ENCODE measurements at places on chromosomes 4 and X. TPM values are rescaled to one million over a fixed set of nuclear protein-coding genes. Genes with fewer than 3 reads are reported as not detected.

- no peak for DNase-seq
Observed at GRCh38 chr4:74598611-74599325, 153.8 kb downstream of the AREG start.

- no peak for DNase-seq
Observed at GRCh38 chrX:2425286-2426071, 75.3 kb downstream of the DHRSX start.

DNA sequence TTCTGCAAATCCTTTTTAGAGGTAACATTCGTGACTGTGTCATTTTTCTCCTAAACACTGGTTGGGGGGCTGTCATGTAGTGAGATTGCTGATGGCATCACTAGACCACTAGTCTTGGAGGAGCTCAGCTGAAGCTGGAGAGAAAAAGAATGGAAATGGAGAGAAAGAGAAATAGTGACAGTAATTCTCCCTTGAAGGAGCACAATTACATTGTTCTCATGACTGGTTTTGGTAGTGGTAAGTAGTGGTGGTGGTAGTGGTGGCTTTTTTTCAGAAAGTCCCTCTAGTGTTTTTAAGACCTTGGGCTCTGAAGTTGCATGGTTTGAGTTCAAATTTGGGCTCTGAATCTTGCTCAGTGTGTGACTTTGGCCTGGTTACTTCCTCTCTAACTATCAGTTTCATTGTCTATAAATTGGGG is 99.8 kb downstream of the LARP7 start:
- no peak for DNase-seq

ARX gene
- not detected for total RNA-seq

DNA sequence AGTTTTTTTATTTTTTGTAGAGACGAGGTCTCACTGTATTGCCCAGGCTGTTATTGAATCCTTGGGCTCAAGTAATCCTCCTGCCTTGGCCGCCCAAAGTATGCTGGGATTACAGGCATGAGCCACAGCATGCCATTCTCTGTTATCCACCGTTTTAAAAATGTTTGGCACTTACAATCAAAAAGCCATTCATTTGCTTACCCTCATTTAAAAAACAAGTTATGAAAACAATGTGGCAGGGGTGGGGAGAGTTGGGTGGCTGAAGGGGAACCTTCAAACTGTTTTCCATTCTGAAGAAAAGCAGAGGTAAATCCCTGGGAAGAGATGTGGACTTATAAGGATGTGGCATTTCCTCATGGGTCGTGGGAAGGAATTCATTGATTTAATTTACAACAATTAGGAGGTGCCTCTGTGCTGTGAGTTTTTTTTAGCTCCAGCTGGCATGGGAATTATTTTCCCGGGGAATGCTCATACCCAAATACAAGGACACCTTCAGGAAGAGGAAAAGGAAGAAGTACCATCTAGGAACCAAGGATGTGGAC is 103.5 kb downstream of the MID1 start:
- no peak for DNase-seq

DNA sequence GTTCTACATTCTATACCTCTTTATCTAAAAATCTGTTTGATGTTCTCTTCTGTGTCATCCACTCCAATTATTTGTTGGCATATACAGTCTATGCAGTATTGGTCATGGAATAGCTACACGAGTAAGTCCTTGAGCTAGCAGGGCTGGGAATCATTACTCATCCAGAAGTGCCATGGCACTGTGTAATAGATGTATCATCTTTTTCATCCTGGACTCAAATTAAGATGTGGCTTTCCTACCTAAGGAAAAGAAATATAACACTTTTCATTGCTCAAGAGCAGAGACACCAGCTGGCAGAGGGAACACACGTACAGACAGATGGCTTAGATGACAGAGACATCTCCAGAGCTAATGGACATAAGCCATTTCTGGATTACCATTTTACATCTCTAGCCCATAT is 159.8 kb downstream of the FAM13A start:
- peak; percentile 89 for DNase-seq

GRCh38 chrX:95383778-95384177 is 1300.9 kb upstream of the DIAPH2 start:
- peak; percentile 87 for DNase-seq

GRCh38 chr4:8556341-8557150 is 23.6 kb upstream of the GPR78 start:
- DNase-seq: peak; percentile 10

DNA sequence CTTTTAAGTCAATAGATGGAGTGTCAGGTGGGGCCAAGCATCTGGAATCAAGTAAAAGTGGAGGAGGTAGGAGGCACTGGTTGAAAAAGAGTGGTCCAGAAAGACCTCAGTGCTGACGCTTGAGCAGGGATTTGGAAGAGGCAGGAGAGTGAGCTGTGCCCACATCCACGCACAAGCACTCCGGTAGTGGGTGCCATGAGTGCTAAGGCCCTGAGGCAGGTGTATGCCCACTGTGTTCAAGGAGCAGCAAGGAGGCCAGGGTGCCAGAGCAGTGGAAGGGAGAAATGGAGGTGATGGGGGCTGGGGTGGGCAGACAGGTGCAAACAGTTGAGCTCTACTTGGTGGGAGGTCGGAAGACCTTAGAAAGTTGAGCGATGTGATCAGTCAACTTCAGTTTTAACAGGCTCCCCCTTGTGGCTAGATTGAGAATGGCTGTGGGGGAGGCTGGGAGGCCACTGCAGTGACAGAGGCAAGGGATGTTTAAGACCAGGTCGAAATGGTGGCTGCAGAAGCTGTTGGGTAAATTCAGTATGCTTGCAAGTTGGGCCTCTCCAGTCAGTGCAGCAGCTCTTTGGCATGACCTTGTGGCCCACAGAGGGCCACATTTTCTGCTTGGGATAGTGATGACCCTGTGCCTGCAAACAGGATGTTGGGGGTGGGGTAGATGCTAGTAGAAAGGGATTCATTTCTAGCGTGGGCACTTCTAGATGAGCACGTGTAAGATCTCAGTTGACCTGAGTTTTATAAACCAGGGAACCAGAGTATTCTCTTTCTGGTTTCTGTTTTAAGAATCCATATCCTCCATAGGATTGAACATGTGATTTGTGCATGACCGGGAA is 12.7 kb downstream of the TKTL1 start:
- peak; percentile 32 for DNase-seq

DNA sequence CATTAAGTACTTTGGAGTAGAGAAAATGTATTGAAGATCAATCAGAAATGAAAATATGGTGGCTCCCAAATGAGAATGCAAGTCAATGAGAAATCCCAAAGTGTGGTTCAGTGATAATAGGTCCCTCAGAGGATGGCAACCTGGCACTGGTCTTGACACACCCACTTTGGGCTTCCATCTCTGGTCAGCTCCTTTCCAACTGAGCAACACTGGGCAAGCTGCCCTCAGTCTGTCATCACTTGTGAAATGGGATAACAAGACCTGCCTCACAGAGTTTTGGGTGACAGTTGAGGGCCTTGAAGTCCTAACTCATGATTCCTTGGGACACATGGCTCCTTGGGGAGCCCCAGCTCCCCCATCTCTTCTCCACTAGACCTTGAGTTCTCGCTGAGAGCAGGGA is 29.0 kb upstream of the MAMLD1 start:
- no peak for DNase-seq

DNA sequence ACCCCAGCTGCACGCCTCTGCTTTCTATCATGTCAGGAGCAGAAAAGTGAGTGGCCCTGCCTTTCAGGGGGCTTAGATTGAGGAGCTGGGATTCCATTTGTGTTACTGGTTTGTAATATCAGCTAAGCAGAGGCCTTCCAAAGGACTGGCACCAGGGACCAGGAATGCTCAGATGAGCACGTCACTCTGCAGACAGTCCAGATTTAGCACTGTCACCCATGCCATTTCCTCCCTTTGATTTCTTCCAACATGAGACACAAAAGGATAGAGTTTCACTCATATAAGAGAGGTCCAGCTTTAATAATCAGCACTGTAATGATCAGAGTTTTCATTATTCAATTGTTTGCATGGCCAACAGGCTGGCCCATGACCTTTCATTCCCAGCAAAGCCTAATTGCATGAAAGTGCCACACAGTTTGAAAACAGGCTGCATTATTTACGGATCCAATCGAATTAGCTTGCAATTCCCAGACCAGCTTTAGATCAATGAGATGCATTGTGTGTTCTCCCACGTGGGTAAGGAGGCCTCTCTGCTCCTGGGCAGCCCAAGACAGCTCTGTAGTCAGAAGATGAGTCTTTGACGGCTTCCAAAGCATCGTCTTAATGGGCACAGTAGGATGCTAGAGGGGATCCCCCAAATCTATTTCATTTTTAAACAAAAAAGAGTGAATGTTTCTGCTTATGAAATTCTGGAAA is 9.8 kb upstream of the SLC2A9 start:
- no peak for DNase-seq

DNA sequence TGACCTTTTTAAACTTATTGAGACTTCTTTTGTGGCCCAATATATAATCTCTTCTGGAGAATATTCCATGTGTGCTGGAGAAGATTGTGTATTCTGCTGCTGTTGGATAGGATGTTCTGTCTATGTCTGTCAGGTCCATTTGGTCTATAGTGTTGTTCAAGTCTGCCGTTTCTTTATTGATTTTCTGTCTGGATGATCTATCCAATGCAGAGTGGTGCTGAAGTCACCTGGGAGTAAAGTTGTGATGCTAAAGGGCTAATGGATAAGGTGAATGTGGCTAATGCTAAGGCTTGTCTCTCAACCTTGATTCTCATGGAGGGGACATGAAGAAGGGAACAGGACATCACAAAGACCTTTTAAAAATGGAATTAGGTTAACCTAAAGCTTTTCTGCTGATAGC is 72.0 kb upstream of the AP1S2 start:
- DNase-seq: no peak

GRCh38 chr4:112946127-112946526 is 103.3 kb upstream of the ANK2 start:
- no peak for DNase-seq

- DNase-seq: no peak
Observed at GRCh38 chr4:1614502-1614853, 69.6 kb downstream of the FAM53A start.

GRCh38 chr4:47073647-47074046 is 42.3 kb downstream of the GABRB1 start:
- no peak for DNase-seq

DNA sequence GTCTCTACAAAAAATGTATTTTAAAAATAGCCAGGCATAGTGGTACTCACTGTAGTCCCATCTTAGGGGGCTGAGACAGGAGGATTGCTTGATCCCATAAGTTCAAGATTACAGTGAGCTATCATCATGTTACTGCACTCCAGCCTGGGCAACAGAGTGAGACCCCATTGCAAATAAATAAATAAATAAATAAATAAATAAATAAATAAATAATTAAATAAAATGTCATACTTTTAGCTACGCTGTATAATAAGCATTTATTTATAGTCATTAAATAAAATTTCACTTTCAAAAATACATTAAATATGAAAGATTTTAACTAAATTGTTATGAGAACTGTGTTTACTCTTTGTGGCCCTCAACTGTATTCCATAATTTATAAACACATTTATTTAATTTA is 1124.2 kb downstream of the PCDH7 start:
- DNase-seq: no peak

CSN1S1 gene
- total RNA-seq: not detected

GRCh38 chrX:9088896-9089295 is 55.0 kb upstream of the FAM9B start:
- DNase-seq: no peak

CORIN gene
- total RNA-seq: 0.38 TPM

PABPC1L2B gene
- total RNA-seq: not detected

- DNase-seq: no peak
Observed at GRCh38 chrX:136622568-136622967, 25.4 kb upstream of the CD40LG start.

DNA sequence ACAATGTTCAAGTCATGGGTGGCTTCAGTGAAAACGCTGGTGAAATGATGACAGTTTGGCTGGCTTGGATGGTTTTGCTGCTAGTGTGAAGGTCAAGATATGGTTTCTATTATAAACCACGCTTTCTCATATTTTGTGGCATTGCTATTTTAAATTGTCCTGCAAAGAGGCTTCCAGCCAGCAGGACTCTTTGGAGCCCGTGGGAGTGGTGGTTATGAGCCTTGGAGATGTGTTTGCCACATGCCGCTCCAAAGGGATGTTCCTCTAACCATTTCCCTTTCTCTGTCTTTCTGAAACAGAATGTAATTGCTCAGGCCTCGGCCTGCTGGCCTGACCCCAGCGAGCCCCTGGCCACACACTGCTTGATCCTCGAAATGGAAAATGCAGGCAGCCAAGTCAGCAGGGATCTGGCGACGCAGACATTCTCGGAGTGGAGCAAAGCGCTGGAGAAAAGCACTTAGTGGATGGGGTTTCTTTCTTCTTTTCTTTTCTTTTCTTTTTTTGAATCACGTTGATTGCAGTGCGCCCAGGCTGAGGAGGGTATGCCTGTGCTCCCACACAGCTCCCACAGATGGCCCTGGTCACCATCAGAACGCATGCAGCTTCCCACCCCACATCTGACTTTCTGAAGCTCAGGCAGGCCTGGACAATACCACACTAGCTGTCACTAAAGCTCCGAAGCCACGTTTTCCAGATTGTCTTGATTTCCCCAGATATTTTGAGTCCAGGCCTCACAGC is 114.0 kb downstream of the ENPP6 start:
- no peak for DNase-seq

DNA sequence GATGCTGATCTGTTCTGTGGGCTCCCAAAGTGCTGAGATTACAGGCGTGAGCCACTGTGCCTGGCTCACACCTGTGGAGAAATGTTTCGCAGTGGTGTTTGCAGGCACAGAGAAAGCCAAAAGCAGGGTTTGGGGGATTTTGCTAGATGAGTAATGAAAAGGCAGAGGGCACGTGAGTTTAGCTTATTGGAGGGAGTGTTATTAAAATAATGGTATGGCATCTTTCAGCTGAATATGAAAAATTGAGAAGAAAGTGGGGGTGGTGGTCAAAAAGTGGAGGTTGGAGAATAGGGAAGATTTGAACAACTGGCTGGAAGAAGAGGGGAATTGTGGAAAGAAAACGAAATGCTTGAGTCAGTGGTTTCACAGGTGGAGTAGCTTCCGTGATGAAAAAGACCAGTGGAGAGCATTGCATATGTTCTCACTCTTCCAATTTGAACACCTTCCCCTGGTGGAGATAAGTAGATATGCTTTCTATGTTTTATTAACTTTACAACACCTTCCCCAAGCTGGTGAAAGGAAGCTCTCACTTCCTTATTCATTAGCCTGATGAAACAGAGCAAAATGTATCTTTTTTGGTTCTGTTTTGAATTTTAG is 1.1 kb upstream of the CHST7 start:
- no peak for DNase-seq

DNA sequence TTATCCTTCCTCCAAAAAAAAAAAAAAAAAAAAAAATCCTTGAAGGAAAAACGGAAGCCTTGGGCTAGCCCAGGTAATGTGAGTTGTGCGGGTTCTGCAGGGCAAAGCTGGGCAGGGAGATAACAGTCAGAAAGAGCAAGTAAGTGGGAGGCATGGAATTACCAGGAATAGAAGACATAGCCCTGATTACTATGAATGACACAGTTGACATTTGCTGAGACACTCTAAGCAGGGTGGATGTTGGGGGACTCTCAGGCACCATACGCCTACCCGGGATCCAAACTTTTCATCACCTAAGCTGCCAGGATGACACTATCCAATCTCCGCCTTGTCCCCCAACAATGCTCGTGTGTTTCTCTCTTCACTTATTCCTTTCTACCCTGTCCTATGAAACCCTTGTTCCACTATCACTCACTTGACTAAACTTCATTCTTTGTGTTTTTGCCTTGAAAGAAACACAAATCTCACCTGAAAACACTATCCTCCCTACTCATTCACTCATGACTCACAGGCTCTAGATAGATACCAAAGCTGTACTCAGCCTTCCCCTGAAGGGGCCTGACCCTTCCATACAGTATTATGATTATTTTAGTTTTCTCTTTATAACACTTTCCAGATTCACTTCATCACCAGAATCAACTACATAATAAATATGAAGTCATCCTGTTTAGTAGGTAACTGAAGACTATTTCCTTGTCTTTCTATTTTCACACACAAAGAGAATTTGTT is 158.4 kb downstream of the INPP4B start:
- DNase-seq: peak; percentile 17

Data from bronchial epithelial cell (primary cell).